Mesenchymal stem cell (in vitro differentiated cells and primary cell): ENCODE measurements at places on chromosomes 11 and 22.

GRCh38 chr22:21622919-21623647 is 6.7 kb downstream of the YDJC start:
- no peak for DNase-seq

DNA sequence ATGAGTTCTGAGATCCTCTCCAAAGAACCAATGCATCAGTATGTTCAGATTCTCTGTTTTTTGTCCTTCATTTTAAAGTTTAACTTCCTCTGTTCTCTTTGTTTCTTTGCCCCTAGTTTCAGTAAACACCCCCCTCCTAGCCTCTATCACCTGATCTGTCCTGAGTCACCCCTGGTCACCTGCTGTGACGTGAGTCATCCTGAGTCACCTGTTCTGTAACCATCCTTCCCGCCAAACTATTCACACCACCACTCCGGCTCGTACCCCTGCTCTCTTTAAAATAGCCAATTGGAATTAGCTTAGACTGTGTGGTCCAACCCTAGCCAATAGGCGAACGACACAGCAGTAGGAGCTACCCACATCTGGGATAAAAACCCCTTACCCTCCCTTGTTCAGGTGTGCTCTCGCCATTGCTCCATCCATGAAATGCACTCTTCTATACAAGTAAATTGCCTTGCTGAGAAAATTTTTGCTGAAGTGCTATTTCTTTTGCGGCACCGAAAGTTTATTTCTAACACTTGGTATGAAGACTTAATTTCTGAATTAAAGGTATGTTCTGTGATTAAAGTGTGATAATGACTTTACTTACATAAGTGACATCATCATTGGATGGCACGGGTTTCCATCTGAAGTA is 318.4 kb downstream of the AASDHPPT start:
- DNase-seq = no peak

DNA sequence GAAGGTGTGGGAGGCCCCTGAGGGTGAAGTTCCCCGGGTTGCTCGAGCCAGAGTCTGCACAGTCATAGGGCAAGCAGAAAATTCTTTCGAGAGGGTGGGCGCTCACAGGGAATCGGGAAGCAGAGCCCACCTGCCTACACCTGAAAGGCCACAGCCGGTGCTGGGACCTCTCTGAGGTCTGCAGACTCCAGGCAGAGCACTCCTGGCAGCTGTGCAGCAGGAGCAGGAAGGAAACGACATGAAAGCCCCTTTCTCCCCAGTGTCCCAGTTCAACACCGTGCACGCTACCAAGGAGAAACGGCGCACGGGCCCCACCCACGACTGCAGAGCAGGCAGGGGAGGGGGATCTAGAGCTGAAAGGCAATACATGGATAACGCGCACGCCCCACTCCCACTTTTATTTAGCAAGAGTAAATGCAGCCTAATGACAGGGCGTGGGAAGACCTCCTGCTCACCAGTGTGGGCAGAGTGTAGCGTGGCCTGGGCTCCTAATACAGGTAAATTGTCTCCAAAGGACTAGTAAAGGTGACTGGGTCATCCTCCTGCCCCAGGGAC is 13.5 kb downstream of the DHCR7 start:
- DNase-seq = no peak

DNA sequence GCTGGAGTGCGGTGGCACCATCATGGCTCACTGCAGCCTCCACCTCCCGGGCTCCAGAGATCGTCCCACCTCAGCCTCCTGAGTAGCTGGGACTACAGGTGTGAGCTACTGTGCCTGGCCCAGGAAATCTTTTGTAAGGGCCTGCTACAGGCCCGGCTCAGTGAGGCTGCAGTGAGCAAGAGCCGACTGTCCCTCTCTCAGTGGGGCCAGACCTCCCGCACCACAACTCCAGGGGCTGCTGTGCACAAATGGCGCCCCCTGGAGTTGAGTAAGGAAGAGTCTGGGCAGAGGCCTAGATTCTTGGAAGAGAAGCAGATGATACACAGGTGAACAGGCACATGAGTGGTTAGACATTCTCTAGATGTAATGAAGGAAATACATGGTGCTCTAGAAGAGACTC is 7.0 kb downstream of the SERHL2 start:
- DNase-seq = peak; percentile 14

GRCh38 chr11:122032317-122032716 is 83.7 kb downstream of the BLID start:
- no peak for DNase-seq

DNA sequence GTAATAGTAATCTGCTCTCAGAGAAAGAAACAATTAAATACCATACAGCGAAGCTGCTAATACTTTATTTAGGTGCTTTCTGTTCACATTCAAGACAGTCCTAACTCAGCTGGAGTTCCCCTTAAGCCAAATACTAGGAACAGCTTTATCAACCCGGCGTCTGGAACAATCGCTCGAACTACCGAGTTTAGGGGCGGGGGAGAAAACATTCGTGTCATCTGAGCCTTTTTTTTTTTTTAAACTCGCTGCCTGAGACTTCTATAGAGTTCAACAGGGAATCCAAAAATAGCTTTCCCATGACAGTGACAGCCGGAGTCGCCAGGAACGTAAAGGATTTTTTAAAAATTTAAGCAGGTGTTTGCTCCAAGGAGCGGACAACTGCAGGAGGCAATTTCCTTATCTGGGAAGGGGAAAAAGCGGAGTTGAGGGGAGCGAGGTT is 852 bp downstream of the TRAF6 start:
- DNase-seq = peak; percentile 83

DNA sequence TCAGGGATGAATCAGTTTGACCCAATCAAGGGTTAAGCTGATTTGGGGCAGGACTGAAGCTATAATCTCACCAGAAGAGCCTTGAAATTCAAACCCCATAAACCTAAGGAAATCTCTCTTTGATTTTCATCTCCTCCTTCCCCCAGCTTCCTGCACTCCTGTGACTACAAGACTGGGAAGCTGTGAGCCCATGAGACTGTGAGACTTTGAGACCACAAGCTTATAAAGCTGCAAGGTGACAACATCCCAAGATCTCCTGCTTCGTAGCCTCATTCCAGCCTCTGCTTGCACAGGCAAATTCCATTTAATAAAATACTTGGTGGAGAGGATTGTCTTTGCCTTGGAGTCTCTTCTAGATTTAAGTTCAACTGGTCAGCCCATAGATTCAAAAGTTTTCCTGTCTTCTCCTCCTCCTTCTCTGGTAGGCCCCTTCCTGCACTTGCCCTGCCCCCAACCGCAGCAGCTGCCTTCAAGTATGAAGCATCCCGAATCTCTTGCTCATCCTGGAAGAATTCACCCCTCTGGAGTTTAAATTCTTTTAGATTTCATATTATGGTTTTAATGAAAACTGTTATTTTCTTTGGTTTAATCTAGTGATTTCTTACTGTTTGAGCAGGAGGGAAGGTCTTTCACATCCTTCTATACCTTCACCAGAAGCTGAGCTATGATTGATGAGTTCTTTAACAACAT is 42.1 kb downstream of the PAMR1 start:
- DNase-seq = no peak

- DNase-seq = no peak
Measured at GRCh38 chr11:44426958-44427357, 117.0 kb upstream of the ALX4 start.

DNA sequence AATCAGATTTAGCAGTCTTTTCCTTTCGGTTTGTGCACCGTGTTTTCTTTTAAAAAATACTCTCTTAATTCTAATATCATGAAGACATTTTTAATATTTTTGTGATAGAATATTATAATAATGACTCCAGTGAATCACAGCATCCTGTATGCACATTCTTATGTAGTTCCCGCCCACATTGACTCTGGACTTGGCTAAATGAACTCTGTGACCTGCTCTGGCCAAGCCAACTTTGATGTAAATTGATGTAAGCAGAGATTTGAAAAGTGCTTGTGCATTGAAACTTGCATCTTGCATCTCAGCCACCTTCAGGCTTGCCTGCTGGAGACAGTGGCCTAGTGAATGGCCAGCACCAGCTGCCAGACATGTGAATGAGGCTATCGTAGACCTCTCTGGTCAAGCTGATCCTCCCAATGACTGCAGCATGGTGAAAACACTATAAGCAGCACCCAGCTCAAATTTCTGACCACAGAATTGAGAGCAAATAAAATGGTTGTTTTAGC is 29.2 kb upstream of the PGM2L1 start:
- DNase-seq = no peak

GRCh38 chr11:10305262-10305963 is 540 bp downstream of the ADM start:
- DNase-seq = no peak

- DNase-seq = no peak
Measured at GRCh38 chr22:47474895-47475294, 712.4 kb downstream of the TBC1D22A start.

GRCh38 chr11:85811624-85812023 is 683 bp upstream of the SYTL2 start:
- DNase-seq = no peak

DNA sequence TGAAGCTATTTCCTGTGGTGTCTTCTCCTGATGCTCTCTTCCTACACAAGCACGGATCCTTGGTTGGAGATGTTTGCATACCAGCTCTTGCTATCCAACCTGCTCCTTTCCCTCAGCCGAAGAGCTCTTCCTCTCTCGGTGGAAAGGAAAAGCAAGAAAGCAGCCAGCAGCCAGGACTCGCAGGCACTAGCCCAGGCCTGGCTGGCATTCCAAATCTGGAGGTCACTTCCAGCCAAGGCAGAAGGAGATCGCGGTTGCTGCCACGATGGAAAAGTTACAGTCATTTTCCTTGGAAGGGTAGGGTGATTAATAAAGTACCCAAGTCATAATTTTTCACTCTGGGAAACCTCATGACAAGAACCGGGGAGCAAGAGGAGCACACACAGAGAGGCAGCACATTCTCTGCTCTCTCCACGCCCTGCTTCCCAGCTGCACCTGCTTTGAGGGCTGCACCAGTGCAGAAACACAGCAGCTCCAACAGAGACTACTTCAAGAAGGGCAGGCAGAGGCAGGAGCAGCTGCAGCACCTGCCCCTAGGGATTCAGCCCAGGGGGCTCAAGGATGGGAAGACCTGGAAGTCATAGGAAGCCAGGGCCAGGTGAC is 399.3 kb downstream of the CADM1 start:
- DNase-seq = no peak

- DNase-seq = no peak
Measured at GRCh38 chr11:92163879-92164278, 60.7 kb upstream of the FAT3 start.

- peak; percentile 98 for DNase-seq
Measured at GRCh38 chr11:126284829-126285228, 1.9 kb downstream of the TIRAP start.

GRCh38 chr11:13786688-13787087 is 118.2 kb downstream of the FAR1 start:
- no peak for DNase-seq

GRCh38 chr11:13277768-13278608 is at the start of gene BMAL1:
TSS of gene BMAL1 (plus strand) at chr11:13277790. CDS start at chr11:13354309, 76,519 bp downstream.
- peak; percentile 36 for DNase-seq

GRCh38 chr11:108891909-108892511 is 227.1 kb downstream of the DDX10 start:
- DNase-seq = no peak

DNA sequence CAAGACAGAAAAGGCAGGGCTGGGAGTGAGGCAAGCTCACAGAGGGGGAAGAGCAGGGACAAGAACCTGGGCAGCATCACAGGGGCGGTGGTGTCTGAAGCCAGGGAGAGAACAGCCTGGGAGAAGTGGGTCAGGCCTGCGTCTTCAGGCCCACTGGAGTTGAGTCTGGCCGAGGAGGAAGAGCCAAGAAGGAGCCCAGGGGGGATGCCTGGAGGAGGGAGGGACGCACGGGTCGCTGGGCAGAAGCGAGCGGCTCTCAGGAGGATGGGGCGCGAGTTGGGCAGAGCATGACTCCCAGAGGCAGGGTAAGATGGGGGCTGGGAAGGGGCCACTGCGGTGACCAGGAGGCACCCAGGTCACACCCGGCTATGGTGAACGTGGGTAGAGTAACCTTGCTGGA is 18.5 kb downstream of the LRFN4 start:
- no peak for DNase-seq

GRCh38 chr11:119578521-119579191 is 150.3 kb downstream of the NECTIN1 start:
- no peak for DNase-seq

DNA sequence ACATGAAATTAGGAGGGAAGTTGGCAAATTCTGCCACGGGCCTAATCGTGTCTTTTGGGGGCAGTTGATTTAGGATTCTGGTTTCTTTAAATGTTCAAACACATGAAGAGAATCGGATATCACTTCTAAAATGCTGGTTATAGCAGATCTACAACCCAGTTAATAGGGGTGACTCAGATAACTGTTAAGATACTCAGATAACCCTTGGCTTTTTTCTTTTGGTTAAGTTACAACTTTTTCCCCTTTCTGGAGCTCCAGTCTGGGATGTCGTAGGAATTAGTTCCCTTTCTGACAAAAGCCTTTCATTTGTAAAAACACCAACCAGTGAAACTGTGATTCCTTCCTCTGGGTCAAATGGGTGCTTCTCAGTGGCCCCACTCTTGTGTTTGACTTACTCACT is 976 bp downstream of the DEPDC7 start:
- no peak for DNase-seq

DNA sequence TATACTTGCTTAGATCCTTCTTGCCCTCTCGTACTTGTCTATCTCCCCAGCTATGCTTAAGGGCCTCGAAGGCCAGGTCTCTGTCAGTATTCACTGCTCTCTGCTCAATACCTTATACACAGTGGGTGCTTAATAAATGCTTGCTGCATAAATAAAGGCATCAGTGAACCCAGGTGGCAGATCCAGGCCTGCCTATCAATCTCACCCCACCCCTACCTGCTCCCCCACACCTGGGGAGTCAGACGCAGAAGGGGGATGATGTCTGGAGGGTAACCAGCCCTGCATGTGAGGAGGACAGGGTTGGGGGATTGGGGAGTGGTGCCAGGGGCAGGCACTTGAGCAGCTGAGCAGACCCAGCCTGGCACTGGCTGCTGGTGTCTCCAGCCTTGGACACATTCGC is 430.6 kb downstream of the MN1 start:
- no peak for DNase-seq

- DNase-seq = no peak
Measured at GRCh38 chr11:94325681-94326080, 21.3 kb downstream of the IZUMO1R start.

DNA sequence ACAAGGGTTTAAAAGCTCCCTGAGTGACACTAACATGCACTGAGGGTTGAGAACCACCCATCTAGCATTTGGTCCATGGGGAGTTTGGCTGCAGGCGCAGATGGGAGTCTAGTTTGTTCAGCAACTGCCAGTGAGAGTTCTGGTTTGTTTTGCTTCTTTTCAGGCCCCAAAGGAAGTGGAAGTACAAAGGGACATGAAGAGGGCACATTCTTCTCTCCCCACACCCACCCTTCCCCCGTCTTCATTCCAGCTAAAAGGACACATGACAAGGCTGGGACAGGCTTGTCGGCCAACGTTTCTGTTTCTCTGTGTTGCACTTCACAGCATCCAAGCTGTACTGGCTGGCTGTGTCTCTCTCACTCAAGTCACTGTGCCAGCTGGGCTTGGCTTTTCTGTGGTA is 8.2 kb upstream of the ENDOD1 start:
- DNase-seq = peak; percentile 20

- no peak for DNase-seq
Measured at GRCh38 chr22:17847360-17848078, 73.2 kb upstream of the BID start.

GRCh38 chr11:135004495-135004894 is 592.5 kb upstream of the B3GAT1 start:
- DNase-seq = no peak
